ENCODE measurements at places on chromosomes 12 and 14.

DNA sequence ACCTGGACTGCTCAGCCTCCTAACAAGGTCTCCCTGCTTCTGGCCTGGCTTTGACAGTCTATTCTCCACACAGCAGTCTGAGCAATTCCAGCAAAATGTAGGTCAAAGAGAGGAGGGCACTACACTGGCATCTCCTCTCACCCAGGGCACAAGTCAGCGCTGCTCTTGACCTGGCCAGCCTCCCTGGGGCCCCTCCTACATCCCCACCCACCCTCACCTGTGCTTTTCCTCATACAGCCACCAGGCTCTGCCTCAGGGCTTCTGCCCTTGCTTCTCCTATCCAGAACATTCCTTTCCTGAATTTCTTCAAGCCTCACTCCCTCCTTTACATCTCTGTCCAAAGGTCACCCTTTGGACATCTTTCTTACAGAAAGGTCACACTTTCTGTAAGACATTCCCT is 33.7 kb downstream of the GALNT4 start:
- no peak for DNase-seq

- DNase-seq = no peak
These were observed 3.7 kb downstream of the MAX start for GRCh38 chr14:65098586-65098985.

DNA sequence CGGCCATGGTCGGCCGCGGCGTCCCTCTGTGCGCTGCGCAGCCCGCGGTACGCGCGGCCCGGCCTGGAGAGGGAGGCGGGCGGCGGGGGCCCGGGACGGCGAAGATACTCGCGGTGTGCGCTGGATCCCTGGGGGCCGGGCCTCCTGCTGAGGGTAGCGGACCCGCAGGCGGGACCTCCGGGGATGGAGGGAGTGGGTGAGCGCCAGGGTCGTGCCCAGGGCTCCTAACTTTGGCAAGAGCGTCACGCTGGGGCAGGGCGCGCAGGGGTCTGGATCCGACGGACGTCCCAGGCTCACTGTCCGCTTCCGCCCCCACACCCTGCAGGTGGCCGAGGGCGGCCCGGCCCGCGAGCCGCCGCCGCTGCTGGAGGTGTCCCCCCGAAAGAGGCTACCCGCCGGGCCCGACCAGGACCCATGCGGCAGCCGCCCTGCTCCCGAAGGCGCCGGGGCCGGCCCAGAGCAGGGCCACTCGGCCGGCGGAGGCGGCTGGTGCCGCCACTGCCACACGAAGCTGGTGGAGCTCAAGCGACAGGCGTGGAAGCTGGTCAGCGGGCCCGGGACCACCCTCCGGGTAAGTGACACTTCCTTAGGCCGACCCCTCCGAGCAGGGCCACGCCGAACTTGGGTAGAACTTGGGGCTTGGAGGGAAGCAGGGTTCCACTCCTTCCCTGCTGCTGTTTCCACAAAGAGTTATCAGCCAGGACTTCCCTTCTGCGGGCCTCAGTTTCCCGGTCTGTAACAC is 502 bp downstream of the KIF26A start:
- DNase-seq = no peak

- no peak for DNase-seq
These were observed 1197.9 kb upstream of the SEL1L start for GRCh38 chr14:82731526-82731925.

- DNase-seq = no peak
These were observed 76.8 kb downstream of the NINJ2 start for GRCh38 chr12:586318-587071.

- DNase-seq = no peak
These were observed 257.6 kb downstream of the EGLN3 start for GRCh38 chr14:33693237-33693636.

- no peak for DNase-seq
These were observed 83.9 kb upstream of the FERMT2 start for GRCh38 chr14:53034688-53035230.

GRCh38 chr14:76940021-76940760 is 88.3 kb downstream of the IRF2BPL start:
- DNase-seq = no peak
